ENCODE measurements at places on chromosomes 3 and 15. TPM values are rescaled to one million over a fixed set of nuclear protein-coding genes. Genes with fewer than 3 reads are reported as not detected.

TLR9 gene
- total RNA-seq: 0.19 TPM

PLA2G4F gene
- total RNA-seq: not detected

HIGD2B gene
- not detected for total RNA-seq

MESP2 gene
- total RNA-seq: not detected

SEMA3G gene
- total RNA-seq: 21.3 TPM

ZNF80 gene
- total RNA-seq: not detected

NMD3 gene
- 50.6 TPM for total RNA-seq

BSN gene
- 0.63 TPM for total RNA-seq

ATXN7 gene
- total RNA-seq: 74.5 TPM
